NCI-H2081 treated with DMSO at 0.1 percent for 48 hours (cell line): ENCODE measurements at places on chromosomes 7 and 10.

DNA sequence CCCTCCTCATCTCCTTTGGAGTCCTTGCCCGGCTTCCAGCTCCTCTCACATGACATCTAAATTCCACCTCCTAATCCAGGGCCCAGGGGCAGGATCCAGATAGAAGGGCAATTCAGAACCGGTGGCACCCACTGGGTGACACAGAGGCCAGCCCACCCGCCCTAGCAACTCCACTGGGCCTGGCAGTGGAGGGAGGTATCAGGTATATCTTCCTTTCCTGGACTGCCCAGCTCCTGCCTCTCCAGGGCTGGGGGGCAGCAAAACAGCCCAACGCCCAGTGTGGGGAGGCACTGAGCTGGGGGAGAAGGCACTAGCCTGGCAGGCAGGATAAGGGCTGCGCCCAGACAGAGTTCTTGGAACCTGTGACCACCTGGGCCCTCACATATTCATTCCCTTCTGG, 10.4 kb upstream of the TRIM8 start:
- no peak for DNase-seq

DNA sequence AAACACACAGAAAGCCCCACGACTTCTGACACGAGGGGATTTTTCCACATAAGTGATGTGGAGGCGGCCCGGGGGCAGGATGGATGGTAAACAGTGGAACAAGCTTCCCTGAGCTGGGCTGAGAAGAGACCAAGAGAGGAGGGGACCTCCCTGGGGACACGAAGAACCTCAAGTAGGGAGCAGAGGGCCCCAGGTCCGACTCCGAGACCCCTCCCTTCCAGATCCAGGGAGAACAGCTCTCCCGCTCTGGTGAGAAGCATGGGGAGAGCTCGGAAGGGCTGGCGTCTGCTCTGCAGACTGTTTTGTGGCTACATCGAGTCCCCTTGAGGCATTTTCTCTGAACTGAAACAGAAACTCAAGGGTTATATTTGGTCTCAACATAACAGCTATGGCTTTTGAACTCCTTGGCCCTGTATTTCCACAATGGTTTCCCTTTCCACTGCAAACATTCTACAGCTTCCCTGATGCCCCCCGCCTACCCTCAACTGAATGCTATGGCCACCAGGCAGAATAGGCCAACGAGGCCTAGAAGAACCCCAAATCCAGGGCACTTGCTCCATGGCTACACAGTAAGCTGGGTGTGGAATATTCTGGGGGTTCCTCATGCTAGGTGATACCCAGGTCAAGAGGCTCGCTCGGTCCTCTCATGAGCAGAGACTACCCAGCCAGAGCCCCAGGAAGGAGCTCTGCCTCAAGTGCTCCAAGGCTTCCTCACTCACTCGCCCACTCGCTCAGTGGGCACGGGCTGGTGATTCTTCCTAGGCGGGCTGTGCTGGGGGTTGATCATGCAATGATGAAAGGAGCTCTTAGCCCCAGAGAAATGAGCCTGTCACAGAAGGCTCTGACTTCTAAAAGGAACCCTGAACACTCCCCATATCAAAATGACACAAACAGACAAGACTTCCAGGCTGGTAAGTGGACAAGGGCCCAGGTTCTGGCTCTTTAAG, 47.5 kb downstream of the FAM53B start:
- DNase-seq: no peak

- no peak for DNase-seq
Observed at GRCh38 chr10:76033457-76034196, 602.2 kb downstream of the LRMDA start.

DNA sequence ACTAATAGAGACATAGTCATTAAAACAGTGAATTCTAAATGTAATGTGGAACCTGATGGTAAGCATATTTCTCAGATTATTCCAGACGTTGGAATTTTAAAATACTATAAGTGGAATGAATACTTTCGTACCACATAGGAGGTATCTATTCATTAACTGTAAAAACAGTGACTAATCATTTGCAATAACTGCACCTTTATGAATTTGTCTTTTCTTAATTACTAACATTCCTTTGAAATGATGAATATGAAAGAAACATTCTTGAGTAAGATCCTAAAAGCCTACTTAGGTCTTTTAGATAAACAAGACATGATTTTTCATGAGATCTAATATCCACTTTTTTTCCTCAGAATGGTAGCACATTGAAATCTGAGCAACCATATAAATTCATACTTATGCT, 549.0 kb upstream of the LRRN3 start:
- DNase-seq: no peak

DNA sequence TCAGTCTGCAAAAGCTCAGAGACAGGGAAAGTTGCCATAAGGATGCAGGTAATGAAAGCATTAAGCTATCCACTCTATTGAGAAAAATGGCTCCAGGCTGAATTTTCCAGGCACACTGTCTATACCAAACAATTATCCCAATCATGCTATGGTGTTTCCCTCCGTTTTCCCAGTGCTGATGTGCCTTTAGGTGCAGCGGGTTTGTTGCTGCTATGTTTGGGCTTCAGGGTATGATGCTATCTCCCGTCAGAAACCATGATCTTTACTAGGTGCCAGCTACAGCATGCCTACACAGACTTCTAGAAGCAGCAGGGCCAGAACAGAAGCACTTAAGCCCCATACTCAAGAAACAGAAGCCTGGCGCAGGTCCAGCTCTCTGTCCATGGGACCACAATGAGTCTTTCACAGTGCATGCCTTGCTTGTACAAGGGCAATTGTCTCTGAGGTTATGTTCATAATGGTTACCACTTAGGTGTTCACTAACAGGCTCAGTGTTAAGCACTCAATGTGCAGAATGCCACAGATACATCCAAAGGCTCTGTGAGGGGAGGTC, 19.4 kb downstream of the STEAP1B start:
- DNase-seq: peak; percentile 20

DNA sequence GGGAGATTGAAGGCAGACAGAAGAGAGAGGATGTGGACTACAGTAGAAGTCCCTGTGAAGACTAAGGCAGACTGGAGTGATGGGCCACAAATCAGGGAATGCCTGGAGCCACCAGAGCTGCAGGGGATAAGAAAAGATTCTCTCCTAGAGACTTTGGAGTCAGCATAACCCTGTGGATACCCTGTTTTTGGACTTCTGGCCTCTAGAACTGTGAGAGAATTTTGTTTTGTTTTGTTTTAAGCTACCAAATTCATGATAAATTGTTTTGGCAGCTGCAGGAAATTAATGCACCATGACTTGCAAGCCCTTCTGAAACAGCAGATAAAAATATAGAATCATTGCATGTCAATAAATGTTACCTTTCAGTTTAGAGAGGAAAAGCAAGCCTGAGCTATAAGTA, 41.3 kb downstream of the INHBA start:
- no peak for DNase-seq

DNA sequence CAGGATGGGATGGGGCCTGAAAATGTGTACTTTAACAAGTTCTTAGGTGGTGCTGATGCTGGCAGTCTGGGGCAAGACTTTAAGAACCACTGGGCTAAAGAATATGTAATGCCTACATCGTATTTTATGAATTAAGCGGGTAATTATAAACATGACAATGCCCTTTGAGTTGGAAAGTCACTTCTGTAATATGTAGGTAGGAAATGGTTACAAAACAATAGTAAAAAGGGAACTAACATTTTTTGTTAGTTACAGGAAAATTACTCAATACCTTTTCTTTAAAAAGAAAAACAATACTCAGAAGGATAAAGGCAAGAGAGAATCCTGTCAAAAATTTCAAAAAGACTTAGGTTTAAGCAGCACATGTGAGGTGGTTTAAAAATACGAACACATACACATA, 48.3 kb upstream of the STEAP4 start:
- DNase-seq: no peak
